Activated CD4-positive, CD25-positive, alpha-beta regulatory T cell (primary cell): ENCODE measurements at places on chromosomes 12 and 14.

DNA sequence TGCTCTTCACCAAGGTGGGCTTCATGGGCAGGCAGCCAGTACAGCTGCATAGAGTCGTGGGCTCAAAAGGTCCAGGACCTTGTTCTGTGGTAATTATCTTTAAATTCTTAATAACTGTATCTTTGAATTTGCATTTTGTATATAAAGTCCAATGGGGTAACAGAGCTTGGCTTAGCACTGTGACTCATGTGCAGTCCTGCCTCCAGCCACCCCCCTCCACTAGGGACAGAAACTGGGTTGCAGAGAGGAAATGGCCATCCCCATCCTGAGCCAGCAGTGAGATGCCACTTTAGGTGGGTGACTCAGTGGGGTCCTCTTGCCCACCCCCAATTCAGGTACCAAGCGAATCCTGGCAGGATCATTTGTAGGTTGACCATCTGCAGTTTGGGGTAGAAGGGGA lies 48.1 kb downstream of the EPS8 start:
- DNase-seq = no peak

- no peak for DNase-seq
Observed at GRCh38 chr14:20652996-20653975, 11.8 kb upstream of the OR6S1 start.

DNA sequence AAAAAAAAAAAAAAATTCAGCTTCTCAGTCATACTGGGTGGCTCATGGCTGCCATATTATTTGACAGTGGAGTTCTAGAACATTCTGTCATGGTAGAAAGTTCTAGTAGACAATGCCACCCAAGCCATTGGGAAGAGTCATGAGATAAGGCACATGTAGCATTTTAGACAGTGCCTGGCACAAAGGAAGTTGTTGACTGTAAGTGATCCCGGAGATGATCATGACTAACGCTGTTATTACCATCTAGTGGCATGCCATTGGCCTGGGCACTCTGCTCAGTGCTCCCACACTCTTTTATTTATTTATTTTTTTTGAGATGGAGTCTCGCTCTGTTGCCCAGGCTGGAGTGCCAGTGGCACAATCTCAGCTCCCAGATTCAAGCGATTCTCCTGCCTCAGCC lies 80.4 kb downstream of the FOXN4 start:
- no peak for DNase-seq

DNA sequence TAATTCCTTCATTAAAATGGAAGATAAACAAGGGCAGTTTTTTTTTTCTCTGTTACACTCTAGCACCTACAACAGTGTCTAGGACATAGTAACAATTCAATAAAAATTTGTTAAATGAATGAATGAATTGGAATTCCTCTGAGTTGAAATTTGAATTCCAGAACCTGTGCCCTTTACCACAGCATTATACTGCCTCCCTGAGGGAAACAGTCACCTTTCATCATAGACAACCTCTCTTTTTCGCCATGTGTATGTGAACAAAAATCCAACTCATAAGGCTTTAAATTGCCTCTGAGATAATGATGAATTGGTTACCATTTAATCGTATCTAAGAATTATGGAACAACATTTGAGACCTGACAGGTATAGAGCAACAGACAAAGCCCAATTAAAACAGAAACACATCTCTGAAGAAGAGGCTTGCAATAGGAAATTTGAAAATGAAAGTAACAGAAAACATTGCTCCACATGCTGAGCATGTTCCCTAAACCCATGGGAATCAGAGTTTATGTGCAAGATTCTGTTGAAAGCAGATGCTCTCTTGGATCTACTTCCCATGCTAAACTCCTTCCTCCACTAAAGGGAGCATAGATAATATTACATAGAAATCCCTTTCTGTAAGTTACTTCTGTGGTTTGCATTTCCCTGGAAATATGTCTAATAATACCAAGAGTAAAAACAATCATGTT lies 657.8 kb downstream of the GALC start:
- no peak for DNase-seq

DNA sequence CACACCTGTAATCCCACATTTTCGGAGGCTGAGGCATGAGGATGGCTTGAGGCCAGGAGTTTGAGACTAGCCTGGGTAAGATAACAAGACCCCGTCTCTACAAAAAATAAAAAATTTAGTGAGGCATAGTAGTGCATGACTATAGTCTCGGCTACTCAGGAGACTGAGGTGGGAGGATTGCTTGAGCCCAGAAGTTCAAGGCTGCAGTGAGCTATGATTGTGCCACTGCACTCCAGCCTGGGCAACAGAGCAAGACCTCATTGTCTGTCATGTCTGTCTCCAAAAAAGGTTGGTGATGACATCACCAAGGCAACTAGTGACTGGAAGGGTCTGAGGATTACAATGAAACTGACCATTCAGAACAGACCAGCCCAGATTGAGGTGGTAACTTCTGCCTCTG lies 83.5 kb upstream of the COCH start:
- DNase-seq = no peak
